Dermis blood vessel endothelial cell (primary cell): ENCODE measurements at places on chromosomes 4 and X. TPM values are rescaled to one million over a fixed set of nuclear protein-coding genes. Genes with fewer than 3 reads are reported as not detected.

The CCDC158 gene
- total RNA-seq = not detected in 2 replicates

The LEF1 gene
- total RNA-seq = 0.68 and 0.84 TPM in 2 replicates

The XK gene
- total RNA-seq = 0.05 TPM in 1 of 2 replicates, not detected in the other

The SSX2 gene
- not detected in 2 replicates for total RNA-seq

The DCAF12L1 gene
- under 0.01 and 0.09 TPM in 2 replicates for total RNA-seq

The CCSER1 gene
- total RNA-seq = 1.9 and 5.4 TPM in 2 replicates

The MAGEC3 gene
- total RNA-seq = not detected in 2 replicates

The FRMPD4 gene
- 0.05 TPM in 1 of 2 replicates, not detected in the other for total RNA-seq

The INTS6L gene
- total RNA-seq = 3.3 and 4.6 TPM in 2 replicates

The CNGA1 gene
- not detected in 2 replicates for total RNA-seq

The SH2D1A gene
- not detected in 2 replicates for total RNA-seq

The LANCL3 gene
- total RNA-seq = 0.34 and 0.51 TPM in 2 replicates

The DMRTC1 gene
- total RNA-seq = not detected in 2 replicates

The APBB2 gene
- total RNA-seq = 88.2 and 118 TPM in 2 replicates

The MAGEA1 gene
- total RNA-seq = not detected in 2 replicates

The APLN gene
- 58.9 and 124 TPM in 2 replicates for total RNA-seq

The IRS4 gene
- total RNA-seq = under 0.01 and 0.17 TPM in 2 replicates

The PNCK gene
- total RNA-seq = not detected in 2 replicates
